ENCODE measurements at places on chromosomes 3 and 15.
A peak's percentile ranks its signal among the peaks of the same experiment; 100 is the strongest.

DNA sequence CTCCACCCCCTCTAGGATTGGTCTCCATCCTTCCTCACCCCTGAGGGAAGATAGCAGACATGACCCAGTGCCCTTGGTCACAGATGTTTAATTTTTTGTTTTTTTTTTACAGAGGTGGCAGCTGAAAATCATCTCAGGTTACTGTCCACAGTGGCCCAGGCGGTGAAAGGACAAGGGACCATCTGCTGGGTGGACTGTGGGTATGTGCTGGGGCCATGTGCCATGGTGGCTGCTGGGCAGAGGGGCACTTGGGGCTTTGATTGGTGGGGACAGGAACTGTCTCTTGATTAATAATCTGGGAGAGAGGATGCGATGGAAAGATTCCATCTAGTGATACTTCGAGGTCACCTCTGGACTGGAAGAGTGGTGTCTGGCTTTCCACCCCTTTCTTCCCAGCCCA lies 25.4 kb downstream of the PDIA5 start:
- no peak for DNase-seq

GRCh38 chr3:117786349-117786748 lies 1076.8 kb downstream of the TUSC7 start:
- DNase-seq: no peak

DNA sequence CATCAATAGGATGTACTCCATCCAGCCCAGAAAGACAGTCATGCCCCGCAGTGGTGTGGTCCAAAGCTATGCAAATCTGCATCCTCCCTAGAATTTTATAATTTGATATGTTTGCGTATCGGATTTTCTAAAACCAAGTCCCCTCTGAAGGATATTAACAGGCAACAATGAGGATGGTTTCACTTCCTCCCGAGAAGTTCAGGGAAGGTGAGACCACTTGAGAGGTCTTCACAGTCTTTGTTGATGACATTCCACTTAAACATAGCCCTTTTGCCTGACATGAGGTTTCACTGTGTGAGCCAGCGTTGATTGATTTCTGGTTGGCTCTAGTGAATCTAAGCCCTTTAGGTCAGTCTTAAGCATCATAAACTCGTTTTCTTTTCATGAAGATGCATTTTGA lies 276.1 kb downstream of the NR2F2 start:
- no peak for DNase-seq

DNA sequence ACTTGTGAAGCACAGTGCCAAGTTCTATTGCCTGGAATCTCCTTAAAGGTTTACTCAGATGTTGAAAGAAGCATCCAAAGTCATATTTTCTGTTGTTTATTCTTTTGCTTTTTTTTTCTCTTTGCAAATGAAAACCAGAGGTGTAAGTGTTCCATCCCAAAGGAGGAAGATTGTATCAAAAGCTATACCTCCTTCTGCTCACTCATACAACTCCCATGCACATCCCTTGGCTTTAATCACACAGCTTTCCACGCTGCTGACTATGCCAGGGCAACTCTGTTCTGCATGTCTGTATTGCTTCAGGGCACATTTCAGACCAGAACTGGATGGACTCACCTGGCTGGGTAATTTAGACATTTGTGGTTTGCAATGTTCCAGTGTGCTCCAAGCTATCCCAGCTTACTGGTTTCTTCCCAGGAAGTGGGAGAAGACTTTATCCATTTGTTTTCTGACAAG lies 399.6 kb upstream of the TBL1XR1 start:
- DNase-seq: no peak

- DNase-seq: no peak
Measured at GRCh38 chr15:66755298-66756068, 53.4 kb downstream of the SMAD6 start.

DNA sequence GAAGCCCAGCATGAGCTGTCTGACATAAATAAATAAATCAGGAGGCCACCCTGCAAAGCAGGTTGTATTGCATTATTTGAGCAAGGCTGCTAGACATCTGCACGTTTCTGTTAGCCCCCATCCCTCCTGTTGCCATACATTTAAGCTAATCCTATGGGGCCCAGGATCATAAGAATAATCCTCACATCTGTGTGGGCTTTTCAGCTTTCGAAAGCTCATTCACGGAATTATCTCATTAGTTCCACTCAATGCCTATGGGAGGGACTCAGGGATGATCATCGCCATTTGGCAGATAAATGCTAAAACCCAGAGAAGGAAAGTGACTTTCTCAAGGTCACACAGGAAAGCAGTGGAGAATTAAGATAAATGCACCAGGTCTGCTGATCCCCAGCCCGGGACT lies 123.4 kb downstream of the TLE3 start:
- no peak for DNase-seq

DNA sequence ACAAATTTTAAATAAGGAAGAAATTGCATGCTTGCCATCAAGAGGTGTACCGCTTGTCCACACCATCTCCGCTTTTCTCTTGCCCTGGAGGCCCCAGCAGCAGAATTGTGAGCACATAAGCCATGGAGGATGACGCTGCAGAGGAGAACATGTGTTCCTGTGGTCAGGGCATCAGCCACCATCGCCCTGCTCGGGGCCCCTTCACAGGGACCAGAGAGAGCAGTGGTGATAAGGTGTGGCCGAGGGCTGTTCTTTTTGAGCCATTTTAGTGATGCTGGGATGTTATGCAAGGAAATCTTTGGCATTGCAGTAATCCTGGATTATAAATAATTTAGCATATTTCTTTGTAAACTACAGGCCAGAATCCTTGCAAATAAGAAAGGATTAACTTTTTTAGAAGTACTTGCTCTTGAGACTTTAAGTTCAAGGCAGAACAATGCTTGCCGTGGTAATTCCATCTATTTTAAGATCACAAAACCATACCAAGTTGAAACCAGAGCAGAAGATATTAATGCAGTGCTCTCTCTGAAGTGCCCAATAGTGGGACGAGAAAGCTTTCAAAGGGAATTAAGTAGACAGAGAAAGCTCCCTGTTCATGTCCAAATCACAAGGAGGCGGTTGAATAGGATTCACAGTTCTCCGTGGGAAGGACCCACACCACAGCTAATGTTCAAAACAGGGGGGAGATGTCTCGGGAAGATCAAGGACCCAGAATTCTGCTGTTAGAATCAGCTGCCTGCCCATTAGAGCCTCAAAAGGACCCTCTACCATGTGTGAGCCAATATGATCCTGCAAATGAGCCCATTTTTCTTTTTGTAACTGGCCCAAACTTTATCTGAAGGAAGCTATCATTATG lies 338.5 kb downstream of the RORA start:
- no peak for DNase-seq

DNA sequence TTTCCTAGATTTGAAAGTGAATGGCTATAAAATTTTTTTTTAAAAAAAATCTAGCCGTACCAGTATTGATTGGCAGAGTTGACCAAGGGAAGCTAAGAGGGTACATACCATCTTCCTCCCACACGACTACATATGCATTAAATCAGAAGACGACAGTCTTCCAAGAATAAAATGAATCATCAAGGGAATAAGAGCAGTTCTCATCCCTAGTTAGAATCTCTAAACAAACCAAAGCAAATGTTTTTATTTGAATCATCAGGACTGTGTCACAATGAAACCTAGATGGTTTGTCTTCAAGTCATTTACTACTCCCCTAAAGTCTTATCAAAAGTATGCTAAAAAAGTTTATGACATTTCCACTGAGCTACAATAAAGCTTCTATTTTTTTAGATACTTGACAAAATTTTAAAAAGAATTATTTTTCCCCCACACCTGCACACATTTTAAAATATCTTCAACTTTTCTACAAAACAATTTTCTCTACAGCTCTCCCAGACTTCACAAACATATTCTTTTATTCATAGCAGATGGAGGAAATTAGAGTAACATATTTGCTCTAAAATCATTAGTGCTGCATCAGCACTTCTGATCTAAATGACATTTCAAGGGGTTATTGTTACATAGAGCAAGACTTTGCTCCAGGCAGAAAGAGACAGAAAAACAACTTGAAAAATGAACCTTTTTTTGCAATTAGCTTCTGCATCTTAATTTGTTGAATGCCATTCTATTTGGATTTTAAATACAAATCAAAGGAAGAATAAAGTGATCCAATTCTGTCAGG lies 547.1 kb downstream of the FHIT start:
- DNase-seq: no peak

DNA sequence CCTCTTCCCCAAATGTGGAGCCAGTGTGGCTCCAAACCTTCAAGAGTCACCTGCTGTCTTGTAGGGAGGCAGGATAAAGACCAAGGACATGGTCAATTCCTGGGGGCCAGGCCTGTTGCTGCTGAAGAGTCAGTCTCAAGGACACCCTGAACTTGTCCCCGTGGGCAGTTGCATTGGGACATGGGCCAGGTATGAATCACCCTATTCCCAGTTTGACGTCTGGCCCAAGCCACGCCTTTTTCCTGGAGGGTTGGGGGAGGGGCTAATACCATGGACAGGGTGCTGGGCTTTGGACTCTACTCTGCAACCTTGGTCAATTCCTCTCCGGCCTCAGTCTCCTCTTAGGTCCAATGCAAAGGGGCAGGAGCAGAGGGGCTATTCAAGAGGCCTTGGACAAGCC lies 10.4 kb downstream of the ATP2B2 start:
- DNase-seq: no peak

DNA sequence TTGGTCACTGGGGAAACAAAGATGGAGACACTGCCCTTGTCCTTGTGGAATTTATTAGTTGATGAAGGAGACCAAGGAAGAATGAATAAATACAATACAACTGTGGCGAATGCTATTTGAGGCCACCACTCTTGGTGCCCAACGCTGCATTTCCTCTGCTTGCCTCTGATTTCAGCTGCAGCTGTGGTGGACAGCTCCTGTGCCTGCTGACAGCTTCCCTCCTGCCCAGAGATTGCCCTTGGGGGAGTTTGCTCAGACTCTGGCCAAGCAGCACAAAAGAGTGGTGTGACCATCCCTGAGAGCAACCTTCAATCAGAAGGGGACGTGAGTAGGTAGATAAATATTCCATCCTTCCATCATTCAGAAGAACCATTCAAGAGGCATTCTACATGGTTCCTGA lies 64.6 kb upstream of the FHIT start:
- DNase-seq: no peak

DNA sequence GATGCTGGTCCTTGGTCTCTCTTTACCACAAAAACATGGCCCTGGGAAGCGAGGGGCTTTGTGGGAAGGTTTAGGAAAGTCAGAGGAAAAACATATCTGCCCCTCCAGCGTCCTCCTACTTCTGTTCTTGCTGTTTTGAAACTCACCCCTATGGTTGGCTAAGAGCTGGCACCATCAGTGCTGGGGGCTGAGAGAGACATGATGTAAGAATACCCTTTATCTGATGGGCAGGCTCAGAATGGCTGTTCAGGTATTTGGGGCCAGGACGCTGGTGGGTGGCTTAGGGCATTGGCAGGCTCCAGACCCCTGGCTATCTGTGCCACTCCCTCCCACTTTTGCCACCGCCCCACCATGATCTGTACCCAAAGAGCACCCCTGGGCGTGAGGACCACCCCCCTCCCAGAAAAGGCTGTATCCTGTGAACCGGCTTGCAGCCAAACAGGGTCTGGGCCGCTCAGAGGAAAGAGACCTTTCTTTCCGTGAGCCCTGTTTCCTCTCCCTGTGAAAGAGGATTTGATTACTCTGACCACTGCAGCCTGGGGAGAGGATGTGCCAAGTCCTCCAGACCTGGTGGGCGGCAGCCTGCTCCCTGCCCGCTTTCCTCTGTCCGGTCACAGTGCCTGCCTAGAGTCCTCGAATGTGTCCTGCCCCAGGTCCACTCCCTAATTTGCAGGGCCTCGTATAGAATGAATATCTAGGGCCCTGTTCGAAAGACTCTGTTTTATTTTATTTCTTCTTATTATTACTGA lies 61.3 kb upstream of the SLC6A6 start:
- DNase-seq: no peak

DNA sequence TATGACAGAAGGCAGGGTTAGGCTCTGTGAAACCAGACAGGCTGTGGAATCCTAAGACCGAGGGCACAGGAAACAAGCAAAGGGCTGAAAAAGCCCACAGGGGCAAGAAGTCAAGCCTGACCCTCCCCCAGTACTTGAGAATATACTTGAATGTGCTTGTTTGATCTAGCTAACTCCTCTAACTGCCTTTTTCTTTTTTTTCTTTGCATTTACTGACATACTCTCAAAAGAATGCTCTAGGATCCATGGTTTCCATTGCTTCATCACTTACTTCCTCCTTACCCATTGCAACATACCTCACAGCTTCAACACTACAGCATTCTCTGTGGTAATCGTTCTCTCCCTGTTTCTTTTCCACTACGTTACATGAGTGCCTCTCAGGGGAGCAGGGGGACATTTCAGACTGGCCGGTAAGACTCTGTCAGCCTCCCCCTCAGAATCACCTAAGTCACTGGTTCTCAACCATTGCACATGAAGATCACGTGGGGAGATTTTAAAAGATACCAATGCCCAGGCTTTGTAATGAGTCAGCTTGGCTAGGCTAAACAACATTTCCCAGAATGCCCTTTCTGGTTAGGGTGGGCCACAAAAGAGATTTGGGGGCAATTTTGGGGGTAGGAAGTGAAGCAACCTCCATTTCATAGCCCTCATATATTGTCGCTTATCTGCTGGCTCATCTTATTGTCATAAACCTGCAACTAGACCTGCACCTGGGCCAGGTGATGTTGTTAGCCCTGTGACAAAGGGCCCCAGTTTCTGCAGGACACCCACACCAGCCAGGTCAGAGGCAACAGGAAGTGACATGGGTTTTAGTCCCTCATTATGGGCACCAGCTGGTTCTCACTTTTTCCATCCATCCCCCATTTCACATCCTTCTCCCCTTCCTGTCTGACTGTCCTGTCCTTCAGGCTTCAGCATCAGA lies 24.6 kb upstream of the RSL24D1 start:
- peak; percentile 37 for DNase-seq

DNA sequence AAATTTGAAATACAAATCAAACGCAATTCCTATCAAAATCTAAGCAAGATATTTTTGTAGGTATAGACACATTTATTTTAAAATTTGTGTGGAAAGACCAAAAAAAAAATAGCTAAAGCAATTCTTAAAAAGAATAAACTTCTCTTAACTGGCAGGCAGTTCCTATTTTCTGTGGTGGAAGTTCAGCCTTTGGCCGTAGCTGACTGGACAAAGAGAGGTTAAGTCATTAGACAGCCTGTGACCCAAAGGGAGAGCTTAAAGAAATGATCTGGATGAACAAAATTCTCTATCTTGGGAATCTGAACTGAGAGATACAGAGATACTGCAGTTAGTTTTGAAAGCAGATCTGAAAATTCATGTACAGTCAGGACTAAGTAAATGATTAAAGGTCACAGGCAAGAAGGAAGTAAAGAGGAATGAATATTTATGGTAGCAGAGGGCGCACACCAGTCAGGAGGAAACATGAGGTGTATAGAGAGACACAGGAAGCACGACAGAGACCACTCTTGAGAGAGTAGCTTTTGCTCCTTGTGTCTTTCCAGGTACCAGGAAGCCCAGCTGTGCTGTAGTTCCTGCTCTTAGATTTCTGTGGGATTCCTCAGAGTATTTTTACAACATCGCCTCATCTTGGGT lies 57.5 kb downstream of the TPRG1 start:
- DNase-seq: no peak

Measured in CD4-positive, alpha-beta T cell treated with Interleukin-10 for 1 hour (primary cell).